ENCODE measurements at places on chromosomes 12 and 14.

DNA sequence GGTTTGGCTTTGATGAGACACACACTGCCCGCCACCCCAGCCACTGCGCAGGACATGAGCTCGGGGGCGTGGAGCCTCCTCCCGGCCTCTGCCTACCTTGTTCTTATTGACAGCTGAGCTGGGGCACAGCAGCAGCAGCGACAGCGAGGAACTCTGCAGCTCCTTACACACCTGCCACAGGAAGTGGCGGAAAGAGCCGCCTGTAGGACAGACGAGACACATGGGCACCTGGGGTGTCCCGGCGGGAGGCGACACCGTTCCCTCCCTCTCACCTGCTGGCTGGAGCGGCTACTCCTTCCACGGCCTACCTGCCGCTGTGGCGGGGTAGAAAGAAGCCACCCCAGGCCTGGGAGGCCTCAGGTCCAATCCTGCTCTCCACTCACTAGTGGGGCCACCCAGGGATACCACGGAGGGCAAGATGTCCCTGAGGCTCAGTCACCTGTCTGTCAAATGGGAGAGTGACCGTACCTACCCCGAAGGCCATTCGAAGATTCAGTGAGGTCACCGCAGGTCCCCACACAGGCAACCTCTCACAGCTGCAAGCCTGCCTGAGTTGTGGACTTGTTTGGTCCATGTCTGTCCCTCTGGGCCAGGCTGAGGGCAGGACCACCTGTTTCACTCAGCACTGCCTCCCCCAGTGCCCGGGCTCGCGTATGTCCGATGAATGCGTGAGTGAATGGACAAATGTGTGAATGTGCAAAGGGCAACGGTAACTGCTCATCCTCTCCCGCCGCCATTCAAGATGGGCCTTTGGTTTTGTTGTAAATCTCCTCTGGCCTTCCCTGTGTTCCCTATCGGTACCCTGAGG, 42.6 kb downstream of the TRAFD1 start:
- no peak for DNase-seq

GRCh38 chr12:126191949-126192348, 1126.7 kb downstream of the AACS start:
- no peak for DNase-seq

DNA sequence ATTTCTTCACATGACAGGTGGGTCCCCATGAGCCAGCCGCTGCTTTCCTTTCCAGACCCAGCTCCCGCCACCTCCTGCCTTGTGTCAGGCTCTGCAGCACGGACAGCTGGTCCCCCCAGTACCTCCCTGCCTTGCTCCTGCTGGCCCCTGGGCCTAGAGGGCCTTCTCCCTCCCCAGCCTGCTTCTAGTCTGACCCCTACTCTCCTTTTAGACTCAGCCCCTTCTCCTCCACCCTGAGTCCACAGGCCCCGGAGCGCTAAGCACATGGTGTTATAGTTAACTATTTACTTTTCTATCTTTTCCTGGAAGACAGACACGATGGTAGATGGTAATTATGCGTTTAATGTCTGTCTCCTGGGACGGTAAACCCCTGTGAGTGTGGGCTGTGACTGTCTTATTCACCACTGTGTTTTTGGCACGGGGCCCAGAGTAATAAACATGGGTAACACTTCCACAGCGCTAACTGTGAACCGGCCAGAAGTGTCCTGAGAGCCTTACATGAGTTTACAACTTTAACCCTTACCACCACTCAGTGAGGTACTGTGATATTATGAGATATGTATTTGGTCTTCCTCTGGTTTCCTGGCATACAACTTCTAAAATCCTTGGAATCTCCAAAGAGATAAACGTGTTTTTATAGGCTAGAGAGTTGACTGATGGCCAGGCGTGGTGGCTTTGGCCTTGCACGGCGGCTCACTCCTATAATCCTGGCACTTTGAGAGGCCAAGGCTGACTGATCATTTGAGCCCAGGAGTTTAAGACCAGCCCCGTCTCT, 41.2 kb downstream of the DGLUCY start:
- DNase-seq, result peak; percentile 70

GRCh38 chr14:78530078-78530477, 359.9 kb downstream of the NRXN3 start:
- DNase-seq, result peak; percentile 4

- DNase-seq, result no peak
Measured at GRCh38 chr14:99039331-99040041, 232.5 kb downstream of the BCL11B start.

- DNase-seq, result no peak
Measured at GRCh38 chr14:95597784-95598211, 62.9 kb downstream of the GLRX5 start.

- no peak for DNase-seq
Measured at GRCh38 chr14:64478634-64479250, 13.4 kb downstream of the AKAP5 start.

DNA sequence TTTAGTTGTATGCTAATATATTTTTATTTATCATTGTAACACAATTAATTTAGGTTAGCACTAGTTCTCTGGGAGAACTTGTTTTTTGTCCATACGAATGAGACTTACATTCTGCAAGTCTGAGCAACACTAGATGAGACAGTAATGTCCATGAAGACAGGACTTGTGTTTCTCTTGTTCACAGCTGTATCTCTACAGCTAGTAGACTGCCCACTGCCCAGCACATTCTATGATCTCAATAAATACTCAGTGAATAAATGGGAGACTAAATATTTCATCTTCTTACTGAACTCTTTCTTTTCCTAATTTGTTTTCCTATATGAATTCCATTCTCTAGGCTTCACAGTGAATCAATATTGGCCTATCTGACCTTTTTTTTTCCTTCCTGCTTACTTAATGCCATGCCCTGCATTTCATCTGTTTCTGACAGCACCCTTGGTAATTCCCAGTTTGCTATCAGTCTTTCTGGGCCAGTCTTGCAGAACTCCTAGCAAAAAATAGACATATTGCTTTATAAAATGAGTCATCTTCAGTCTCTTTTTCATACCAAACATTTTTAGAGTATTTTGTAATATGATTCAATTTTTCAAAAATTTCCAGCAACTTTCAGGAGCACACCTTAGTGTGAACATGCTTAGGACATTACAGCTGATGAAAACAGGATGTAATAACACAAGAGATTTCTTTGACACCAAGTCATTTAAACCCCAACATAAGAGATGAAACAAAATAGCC, 185.5 kb upstream of the ATP2B1 start:
- no peak for DNase-seq

DNA sequence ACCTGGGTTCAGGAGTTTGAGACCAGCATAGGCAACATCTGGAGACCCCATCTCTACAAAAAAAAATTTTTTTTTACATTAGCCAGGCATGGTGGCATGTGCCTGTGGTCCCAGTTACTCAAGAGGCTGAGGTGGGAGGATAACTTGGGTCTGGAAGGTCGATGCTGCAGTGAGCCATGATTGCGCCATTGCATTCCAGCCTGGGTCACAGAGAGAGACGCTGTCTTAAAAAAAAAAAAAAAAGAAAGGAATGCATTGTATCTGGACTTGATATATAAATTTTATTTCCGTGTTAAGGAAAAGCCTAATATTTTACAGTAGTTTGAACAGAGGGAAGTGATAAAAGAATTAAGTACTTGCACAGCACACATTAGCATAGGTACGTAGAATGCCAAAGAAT, 97.2 kb downstream of the ZC3H14 start:
- DNase-seq, result no peak

DNA sequence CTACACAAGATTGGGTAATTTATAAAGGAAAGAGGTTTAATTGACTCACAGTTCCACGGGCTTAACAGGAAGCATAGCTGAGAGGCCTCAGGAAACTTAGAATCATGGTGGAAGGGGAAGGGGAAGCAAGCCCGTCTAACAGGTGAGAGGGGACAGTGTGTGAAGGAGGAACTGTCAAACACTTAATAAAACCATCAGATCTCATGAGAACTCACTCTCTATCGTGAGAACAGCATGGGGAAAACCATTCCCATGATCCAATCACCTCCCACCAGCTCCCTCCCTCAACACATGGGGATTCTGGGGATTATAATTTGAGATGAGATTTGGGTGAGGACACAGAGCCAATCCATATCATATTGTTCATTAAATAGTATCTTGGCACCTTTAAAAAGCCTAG, 56.1 kb downstream of the EPS8 start:
- DNase-seq, result no peak

DNA sequence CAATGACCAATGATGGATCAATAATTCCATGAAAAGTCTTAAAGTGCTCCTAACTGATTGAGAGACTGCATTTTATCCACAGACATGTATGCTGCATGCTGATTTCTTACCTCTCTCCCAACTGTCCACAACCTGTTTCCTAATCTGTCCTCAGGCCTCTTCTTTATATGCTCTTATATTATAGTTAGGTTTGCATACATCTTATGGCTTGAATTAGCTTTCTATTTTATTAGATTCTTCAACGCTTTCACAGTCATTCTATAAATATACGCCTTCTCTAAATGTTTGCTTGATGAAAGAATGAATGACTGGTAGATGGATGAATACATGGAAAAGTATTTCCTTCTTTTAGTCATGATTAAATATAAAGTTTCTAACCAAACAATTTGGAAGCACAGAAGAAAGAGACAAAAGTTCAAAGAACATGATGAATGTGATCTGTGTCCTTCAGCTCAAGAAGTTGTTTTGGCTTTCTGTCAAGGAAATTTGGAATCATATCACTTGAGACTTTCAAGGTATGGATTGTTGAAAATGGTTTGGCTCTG, 91.8 kb upstream of the NPAS3 start:
- DNase-seq, result no peak

GRCh38 chr14:97441740-97442362, 644.7 kb downstream of the VRK1 start:
- no peak for DNase-seq

DNA sequence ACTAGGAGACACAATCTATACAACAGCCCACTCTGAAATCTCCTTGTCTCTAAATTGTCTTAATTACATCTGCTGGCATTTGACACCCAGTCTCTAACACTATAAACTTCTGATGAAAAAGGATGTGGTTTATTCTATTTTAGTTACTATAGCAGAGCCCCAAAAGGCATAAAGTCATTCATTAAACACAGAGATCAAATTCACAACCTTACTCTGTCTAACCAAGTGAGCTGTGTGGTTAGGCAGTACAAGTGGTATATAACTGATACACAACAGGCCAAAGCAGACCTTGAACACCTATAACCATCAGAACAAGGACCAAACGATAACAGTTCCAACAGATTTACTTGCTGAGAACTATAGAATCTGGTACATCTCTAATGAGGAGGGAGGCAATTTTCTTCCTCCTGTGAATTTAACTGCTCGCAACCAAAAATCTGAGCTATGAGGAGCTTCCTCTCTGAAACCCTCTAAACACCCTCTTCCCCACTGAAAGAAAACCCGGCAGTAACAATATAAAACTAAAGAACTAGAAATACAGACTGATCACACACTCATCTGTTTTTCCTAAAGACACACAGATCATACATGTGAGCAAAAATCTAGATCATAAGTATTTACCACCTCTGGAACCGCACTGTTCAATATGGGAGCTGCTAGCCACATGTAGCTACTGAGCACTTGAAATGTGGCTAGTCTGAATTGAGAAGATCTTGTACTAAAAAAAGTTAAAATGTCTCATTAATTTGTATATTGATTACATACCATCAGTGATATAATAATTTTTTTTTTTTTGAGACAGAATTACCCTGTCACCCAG, 17.7 kb downstream of the SPPL3 start:
- no peak for DNase-seq

DNA sequence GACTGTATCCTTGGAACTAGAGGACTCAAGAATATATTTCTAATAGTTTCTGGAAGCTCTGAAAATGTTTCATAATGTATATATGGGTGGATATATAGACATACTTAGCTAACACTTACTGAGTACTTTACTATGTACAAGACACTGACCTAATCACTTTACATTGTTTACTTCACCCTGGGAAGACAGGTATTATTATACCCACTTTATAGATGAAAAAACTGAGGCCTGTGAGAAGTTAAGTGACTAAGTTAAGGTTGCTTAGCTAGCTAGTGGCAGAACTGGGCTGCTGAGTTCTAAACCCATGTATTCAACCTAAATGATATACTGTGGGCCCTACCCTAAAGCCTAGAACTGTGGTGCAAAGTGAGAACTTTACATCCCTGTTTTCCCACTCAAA, 79.1 kb upstream of the SSTR1 start:
- DNase-seq, result no peak

- no peak for DNase-seq
Measured at GRCh38 chr14:76773188-76773885, 12.1 kb downstream of the VASH1 start.

DNA sequence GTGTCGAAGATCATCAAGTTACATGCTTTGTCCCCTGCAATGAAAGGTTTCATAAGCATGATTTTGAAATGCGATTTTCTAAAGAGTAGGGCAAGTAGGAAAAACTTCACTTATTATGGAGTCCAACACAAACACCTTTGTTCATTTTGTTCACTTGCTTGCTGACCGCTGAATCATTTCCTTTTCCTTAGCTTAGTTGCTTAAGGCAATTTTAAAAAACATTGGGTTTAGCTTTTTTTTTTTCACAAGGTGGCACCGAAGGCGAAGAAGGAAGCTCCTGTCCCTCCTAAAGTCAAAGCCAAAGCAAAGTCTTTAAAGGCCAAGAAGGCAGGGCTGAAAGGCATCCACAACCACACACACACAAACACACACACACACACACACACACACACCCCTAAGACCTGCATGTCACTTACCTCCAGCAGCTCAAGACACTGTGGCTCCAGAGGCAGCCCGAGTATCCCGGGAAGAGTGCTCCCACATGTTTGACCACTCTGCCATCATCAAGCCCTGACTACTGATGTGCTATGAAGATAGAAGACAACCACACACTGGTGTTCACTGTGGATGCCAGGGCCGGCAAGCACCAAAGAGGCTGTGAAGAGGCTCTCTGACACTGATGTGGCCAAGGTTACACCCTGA, 11.4 kb downstream of the MANSC1 start:
- no peak for DNase-seq

DNA sequence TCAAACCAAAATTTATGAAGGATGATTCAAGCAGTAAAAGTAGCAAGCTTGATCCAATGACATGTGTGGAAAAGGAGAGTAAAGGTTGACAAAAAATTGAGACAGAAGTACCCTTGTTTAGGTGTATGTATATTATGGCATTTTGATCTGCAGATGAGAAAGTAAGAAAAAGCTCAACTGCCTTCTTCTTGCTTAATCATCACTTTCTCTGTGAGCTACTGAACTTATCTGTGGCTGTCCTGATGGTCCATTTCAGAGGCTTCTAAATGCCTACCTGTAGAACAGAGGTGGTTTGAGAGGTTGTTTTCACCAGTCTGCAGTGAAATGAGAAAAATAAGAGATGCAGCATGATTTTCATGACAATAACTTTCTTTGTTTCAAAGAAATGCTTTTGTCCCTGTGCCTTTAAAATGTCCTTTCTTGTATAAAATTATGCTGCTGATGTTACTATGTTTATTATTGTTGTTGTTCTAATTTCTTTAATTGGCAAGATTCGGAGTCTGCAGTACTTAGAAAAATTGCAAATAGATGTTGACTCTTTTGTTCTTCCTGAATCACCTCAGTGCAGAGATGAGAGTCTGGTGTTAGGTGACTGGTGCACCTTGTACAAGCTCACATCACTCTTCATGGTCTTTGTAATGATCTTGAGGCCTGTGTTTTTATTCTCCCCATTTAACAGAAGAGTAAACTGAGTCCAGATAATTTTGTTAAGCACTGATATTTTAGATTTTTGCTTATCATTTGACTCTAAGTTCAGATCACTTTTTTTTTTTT, 821.9 kb downstream of the VRK1 start:
- DNase-seq, result no peak

- DNase-seq, result no peak
Measured at GRCh38 chr12:34292736-34293625, 270.7 kb downstream of the ALG10 start.

GRCh38 chr12:20211981-20212421, 156.3 kb upstream of the PDE3A start:
- no peak for DNase-seq

- no peak for DNase-seq
Measured at GRCh38 chr12:23631786-23632377, 317.6 kb downstream of the SOX5 start.

Data from prostate gland (tissue), 2 donors.